ENCODE measurements at places on chromosomes 6 and 20.

DNA sequence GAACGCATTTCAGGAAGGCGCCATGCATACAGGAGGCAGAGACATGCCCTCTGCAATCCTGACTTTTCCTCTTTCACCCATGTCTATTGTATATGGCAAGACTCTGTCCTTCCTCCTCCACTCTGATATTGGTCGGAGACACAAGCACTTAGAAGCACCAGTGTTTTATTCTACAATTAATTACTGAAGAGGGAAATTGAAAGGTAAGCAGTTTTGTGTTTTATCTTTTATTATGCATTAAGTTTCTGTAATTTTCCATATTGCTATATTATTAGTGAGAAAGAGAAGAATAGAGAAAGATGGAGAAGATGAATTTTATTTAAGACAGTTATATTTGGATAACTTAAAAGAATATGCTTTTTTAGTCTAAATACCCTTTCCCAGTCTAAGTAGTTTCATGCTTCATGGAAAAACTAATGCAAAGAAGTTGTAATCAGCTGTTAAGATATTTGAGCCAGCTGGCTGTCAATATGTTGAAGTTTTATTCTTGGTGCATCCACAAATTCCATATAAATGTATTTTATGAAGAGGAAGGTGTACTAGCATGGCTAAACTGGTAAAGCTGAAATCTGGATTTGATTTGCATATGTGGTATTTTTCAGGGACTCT, 13.6 kb downstream of the ARID1B start:
- no peak for DNase-seq

DNA sequence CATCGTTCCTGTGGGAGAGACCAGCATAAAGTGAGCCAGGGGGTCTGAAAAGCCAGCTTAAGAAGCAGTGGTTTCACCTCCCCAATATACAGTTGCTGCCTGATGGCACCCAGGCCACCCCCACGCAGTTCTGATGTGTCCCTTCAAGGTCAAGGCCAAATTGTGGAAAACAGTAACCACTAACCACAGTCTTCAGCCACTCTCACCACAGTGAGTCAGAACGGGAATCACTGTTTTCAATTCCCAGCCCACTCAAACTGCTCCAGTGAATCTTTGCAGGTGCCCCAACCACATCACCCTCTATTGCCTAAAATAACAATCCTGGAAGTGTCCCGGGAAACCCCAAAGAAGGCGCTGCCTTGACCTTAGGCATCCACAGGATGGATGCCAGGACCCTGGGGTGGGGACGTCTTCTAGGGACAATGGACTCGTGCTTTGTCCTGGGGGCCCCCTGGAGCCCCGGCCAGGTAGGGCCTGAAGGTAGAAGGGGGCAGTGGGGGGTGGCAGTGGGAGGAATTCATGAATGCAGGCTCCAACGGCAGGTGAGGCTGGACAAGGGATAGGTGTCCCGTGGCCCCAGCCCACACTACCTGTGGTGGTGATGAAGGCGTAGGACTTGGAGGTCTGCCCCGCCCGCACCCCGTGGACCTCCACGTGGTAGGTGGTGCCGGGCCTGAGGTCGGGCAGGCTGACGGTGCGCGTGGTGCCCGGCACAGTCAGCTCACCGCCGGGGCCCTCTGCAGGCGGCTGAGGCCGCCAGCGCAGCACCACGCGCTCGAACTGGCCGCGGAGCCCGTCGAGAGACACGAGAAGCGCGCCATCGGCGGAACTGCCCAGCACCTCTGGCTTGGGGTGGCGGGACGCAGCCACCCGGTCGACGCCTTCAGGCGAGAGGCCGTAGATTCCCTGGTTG, 22.2 kb downstream of the TNXB start:
- DNase-seq, result no peak

DNA sequence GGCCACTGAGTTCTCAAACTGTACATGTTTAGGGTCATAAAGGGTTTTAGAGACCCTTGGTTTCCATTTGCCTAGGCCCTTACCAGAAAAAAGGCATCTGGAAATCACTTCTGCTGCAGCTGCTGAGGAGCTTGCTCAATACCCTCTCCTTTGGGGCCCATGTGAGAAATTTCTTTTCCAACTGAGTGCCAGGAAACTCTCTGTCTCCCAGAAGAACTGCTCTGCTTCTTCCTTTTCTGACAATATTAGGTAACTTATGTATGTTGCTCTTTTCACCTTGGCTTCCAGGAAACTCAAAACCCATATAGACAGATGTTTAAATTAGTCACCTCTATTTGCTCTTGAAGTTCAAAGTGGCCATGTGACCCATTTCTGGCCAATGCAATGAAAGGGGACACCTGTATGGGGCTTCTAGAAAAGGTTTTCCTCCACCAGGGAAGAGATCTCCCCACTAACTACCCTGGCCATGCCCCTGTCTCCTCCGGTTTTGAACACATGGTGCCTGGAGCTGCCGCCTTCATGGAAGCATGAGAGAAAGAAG, 121.6 kb downstream of the PREX1 start:
- no peak for DNase-seq

DNA sequence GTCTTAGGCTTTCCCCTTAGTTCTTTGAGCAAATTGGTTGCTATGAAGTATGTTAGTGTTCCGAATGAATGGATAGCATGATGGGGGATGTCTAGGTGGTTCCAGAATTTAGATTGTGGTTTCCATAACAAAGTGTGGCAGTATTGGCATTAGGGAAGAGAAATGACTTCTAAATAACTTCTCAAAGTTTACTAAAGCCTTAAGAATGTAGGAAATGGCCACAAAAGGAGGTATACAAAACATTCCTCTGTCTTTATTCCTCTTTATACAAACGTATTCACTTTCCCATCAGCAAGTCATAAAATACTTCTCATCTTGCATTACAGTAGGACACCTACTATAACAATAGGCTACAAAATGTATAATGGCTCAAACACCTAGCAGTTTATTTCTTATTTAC, 279.6 kb downstream of the ESR1 start:
- DNase-seq, result no peak

GRCh38 chr20:48019496-48019895, 234.2 kb upstream of the SULF2 start:
- no peak for DNase-seq

Data from left lung (tissue), 14 donors.